Stimulated activated naive CD4-positive, alpha-beta T cell (primary cell): ENCODE measurements at places on chromosomes 6 and 20.

DNA sequence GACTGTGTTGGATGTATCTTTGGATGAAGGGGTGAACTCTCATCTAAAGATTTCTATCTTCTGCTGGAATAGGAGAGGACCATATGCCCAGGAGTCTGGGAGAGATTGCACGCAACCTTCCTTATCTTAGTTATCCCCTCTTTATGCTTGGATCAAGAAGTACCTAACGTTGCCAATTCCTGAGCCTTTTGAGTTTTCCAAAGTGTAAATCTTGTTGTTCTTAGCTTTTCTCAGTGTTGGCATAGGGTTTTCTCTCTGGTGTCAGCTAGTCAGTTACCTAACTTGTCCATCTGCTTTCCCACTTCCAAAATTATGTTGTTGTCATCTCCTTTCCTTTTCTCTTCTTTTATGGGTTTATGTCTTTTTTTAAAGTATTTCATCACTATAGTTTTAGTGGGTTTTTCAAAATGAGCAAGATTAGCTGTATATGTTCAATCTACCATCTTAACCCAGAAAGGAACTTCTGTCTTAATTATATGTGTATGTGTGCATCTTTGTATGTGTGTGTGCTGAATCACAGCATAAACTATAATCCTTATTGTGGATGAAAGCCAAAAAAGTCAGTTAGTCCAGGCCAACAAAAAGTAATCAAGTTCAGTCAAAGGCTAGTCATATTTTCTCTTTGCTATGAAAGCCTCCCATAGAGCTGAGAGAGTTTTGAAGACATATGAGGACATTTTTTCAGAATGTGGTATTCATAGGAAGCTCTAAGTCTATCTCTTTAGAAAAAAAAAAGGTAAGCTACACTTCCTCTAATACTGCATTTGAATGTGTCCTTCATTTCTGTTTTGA is 72.1 kb downstream of the KHDC1L start:
- no peak for DNase-seq

- no peak for DNase-seq
These were observed 9.3 kb downstream of the SLC22A1 start for GRCh38 chr6:160130729-160131484.

- DNase-seq: no peak
These were observed 116.5 kb upstream of the MAP3K7 start for GRCh38 chr6:90703336-90703735.

GRCh38 chr6:26031151-26031594 is 56.1 kb upstream of the HFE start:
- DNase-seq: no peak

DNA sequence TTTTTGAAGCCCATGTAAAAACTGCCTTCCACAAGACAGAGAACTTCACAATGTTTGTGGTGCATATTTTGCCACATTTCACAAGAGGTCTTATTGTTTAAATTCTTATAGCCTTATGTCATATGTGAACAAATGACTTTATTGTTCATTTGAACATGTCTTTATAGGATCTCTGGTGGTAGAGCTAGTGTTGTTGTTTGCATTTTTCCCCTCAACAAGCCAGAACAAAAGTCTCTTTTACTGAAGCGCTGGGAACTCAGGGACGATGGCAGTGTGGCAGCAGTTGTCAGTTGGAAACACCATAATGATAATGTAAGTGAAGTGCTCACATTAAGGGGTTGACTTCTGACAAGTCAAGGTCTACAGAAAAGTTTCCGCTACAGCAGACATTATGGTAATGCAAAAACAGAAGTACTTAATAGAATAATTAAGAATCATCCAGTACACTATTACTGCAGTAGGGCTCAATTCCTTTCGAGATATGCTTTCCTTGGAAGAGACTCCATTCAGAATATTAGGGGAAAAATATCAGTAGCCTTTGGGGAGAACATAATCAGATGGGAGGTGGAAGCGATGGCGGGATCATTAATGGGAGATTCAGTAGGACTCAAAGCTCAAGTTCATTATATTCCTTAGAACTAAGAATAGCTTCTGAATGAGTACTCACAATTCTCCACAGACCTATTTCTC is 180.0 kb downstream of the GJA10 start:
- no peak for DNase-seq

GRCh38 chr6:109236115-109237076 is 141.1 kb downstream of the CEP57L1 start:
- no peak for DNase-seq

- DNase-seq: no peak
These were observed 136.2 kb downstream of the ERMARD start for GRCh38 chr6:169887529-169888140.

GRCh38 chr20:17248224-17248623 is 21.4 kb downstream of the PCSK2 start:
- DNase-seq: no peak

- DNase-seq: no peak
These were observed 627.3 kb downstream of the UTRN start for GRCh38 chr6:144912474-144912873.

DNA sequence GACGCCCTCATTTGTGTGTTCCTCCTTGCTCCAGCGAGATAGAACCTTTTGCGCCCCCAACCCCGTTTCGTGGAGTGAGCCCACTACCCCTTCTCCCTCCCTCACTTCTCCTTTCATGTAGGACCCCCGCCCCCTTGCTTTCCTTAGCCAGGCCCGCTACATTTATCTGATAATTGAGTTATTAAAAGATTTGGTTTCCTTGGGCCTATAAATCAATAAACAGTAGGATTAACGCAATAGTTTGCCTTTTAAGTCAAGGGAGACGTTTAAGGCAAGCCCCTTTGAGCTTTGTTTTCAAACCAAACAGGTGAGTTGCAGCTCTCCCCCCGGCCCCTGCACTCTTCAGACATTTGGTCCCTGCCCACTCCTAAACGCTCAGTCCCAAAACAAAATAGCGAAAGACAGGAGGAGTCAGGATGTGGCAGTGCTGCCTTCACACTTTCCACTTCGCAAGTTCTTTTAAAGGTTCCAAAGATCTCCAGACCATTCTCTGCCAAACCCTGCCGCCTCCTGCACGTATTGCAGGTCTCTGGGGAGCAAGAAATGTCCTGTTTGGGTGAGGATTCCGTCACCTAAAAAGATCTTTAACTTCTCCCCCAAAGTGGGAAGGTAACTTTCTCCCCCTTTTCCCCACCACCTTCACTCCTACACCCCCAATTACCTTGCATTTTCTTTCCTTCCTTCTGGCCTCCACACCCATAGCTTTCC is 27.6 kb downstream of the TFAP2B start:
- DNase-seq: no peak

- DNase-seq: no peak
These were observed 142.0 kb downstream of the RNASET2 start for GRCh38 chr6:166814390-166814789.
